ENCODE measurements at places on chromosomes 12 and 14. TPM values are rescaled to one million over a fixed set of nuclear protein-coding genes. Genes with fewer than 3 reads are reported as not detected.

DNA sequence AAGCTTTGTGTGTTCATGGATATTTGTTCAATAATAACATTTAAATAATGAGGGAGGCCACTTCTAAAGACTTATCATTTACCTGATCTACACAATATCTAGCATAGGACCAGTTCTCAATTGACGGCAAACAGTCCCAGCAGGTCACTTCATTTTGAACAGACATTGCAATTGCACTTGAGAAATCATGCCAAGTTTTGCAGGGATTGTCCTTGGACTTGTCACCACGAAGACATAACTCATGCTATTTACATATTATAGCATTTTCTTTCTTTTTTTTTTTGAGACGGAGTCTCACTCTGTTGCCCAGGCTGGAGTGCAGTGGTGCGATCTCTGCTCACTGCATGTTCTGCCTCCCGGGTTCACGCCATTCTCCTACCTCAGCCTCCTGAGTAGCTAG, 34.5 kb upstream of the BICD1 start:
- no peak for DNase-seq

DNA sequence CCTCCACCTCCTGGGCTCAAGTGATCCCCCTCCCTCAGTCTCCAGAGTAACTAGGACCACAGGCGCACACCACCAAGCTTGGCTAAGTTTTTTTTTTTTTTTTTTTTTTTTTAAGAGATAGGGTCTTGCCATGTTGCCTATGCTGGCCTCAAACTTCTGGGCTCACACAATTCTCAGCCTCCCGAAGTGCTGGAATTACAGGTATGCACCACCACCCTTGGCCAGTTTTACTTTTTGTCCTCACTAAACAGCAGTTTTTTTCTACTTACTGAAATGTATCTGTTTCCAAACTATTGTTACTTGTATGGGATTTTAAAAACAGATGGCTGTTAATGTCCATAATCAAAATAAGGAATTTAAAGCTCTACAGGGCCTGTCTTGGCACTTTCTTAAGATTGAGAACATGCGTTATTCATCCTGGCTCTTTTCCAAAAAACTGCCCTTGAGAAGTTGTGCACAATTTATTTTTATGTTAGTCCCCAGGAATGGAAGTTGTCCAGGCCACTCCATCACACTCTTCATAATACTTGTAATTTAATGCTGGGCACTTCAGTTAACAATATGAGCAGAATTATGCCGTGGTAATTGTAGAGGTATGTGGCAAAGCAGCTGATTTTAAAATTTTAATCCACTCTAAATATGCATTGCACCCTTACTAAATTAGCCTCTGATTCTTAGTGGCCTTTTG, 51.9 kb upstream of the REP15 start:
- no peak for DNase-seq

DNA sequence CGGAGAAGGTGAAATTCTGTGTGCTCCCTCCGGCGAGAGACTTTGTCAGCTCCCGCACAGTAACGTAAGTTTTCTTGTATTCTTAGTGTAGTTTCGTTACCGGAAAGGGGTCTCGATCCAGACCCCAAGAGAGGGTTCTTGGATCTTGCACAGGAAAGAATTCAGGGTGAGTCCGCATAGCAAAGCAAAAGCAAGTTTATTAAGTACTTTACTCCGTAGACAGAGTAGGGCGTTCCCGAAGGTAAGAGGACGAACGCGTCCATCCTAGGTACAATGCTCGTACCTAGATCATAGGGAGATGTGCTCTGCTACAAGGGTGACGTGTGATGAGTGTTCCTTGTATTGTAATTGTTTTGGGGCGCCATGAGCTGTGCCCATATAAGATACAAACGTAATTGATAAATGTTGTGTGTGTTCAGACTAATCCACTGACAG, 293 bp downstream of the IFI27L1 start:
- no peak for DNase-seq

GRCh38 chr14:23660290-23661226, 24.4 kb downstream of the DHRS2 start:
- no peak for DNase-seq

DNA sequence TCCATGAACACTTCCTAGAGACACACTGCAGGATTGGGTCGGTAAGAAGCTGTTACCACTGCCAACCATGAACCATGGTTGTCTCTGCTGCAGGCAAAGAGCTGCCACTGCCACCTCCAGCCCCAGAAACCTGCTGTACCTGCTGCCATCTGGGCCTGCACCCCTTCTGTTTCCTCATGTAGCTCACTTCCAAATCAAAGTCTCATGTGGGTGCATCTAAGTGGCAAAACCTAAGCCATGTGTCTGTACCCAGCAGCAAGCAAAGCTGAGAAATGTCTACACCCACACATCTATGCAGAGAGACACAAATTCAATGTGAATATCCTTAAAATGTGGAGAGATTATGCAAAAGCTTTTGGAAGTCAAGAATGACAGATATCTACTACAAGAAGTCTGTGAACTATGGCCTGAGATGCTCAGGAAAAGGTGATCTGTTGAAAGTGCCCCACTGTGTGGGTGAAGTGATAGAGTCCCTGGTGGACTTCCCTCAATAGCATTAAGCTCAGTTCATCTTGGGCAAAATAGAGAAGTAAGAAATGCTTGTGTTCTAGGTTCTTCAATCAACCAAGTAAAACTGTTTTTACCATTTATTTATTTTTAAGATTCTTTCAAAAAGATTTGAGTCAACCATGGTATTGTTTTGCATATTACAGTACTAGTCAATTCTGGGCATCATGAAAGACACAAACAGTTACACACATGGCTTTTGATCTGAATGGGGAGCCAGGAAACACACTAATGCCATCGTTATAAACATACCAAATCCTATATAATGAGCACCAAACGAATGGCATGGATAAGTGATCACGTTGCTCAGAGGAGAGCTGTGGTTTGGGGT, 64.4 kb downstream of the FOS start:
- no peak for DNase-seq

DNA sequence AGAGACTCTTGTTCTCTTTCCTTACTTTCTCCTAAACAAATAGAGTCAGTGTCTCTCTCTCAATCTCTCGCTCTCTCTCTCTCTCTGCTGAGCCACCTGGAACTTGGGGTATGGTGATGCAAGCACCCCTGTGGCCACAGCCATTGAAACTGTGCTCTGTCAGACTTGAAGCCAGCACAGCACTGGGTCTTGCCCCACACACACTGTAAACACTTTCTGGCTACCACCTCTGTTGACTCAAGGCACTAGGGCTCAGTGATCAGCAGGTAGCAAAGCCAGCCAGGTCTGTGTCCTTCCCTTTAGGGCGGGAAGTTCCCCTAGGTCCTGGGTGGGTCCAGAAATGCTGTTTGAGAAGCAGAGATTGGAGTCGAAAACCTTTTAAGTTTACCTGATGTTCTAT, 125.9 kb upstream of the GARIN6 start:
- DNase-seq = no peak

DNA sequence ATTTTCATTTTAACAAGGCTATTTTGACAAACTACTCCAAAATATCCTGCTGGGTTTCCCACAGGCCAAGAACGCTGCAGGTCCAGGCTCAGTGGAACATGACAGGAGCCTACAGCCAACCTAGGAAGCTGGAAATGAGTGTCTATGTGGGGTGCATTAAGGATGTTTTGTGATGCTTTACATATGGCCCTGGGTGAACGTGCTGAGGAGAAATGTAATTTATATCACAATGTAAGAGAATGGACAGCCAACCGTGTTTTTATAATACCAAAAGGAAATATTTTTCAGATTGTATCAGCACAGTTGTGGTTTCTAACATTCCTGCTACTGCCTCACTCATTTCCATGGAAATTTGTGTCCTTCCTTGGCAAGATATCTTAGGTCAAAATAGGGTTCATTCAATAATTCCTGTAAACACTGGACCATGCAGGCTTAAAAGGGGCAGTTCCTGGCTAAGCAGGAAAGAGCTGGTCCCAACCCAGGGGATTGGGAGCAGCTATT, 51.5 kb downstream of the ST8SIA1 start:
- DNase-seq = no peak

Gene GNG2
- polyA plus RNA-seq = 50.6 TPM

Gene GCH1
- 27.5 TPM for polyA plus RNA-seq

Gene DIABLO
- 56.7 TPM for polyA plus RNA-seq

Gene LRP1-AS
- 1.7 TPM for polyA plus RNA-seq

Gene ADGRD1
- polyA plus RNA-seq = 84.8 TPM

Data from large intestine (tissue), 12 donors.